ENCODE measurements at places on chromosomes 1 and 21.

DNA sequence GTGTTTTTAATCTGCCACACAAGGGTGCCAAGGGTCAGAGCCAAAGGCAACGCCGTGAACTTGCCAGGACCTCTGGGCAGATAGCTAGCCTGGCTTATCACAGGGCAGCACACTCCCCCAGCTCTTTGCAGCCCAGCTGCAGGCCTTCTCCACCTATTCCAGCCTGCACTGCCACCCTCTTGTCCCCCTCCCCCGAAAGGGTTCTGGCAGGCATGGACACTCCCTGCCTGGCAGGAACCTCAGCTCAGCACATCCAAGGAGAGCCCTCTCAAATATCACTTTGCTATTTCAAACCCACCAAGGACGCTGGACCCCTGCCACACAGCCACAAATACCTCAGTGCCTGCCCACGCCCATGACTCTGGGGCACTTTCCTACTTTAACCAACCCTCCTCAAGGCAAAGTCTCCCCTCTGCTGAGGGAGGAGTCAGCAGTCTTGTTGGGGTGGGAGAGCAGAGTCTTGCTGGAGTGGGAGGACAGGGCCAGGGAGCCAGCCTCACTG, 9.1 kb downstream of the SSBP3 start:
- no peak for DNase-seq

- DNase-seq, result no peak
Observed at GRCh38 chr1:238652346-238652968, 733.9 kb upstream of the CHRM3 start.

DNA sequence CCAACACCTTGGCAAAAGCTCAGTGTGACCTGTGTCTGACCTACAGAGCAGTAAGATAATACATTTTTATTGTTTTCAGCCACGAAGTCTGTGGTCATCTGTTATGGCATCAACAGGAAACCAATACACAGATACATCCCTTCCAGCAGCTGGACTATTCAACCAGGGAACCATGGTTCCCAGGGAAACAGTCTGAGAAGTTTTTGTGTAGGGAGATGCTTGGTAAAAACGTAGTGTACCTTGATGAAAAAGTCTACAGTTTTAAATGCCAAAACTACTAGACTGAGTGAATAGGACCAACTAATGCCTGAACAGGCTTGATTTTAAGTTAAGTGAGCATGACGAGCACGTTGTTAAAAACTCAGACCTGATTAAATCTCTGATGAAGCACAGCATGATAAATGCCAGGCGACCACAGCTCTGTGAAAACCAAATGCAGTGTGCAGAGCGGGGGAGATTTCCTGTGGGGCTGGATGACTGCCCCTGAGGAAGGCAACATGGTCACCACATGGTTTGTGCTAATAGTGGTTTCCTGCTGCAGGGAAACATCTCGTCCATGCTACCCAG, 228.9 kb downstream of the TNR start:
- DNase-seq, result peak; percentile 8

DNA sequence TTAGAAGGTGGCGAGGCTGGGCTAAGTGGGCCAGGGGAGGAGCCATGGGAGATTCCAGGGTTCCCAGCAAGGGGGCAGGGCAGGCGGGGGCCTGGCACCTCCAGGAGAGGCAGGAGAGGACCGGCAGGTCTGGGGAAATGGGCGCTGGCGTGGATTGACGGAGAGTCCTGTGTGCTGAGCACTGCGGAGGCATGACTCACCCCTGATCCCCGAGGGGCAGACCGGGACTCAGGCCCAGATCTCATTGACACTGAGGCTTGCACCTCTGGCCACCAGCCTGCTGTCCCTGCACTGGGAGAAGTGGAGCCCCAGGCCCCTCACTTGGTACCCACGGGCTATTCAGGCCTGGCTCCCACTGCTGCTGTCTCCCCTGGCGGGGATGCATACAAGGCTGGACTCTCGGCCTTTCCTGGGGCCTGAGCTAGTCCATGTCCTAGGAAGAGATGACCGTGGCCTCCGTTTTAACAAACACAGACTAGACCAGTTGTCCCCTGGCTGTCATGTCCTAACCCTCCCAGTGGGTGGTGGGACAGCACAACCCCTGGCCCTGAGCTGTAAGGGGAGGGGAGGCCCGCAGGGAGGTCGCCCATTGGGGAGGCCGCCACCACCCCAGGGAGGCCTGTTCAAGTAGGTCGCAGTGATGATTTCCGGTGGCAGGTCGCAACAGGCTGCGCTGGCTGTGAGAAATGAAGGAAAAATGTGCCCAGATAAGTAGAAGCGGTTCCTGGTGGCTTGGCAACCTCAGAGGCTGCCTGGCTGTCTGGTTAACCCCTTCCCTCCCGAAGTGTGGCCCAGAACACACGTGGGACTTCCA, 39.7 kb downstream of the RIPK4 start:
- DNase-seq, result no peak

DNA sequence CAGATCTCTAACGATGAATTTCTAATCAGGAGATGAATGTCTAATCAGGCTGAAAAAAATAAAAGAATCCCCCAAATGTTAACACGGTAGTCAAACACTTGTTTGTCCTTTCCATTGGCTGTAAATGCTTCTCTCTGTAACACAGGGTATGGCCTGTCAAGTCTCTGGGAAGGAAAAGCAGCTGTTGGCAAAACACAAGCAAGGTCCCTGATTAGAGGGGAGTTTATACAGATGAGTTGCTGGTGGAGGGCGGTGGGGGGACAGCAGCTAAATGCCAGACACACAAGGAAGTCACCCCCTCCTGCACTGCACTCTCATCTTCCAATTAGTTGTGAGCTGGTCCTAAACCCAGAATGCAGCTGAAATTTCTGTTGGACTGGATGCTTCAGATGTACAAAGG, 51.0 kb downstream of the PGBD5 start:
- DNase-seq, result no peak

DNA sequence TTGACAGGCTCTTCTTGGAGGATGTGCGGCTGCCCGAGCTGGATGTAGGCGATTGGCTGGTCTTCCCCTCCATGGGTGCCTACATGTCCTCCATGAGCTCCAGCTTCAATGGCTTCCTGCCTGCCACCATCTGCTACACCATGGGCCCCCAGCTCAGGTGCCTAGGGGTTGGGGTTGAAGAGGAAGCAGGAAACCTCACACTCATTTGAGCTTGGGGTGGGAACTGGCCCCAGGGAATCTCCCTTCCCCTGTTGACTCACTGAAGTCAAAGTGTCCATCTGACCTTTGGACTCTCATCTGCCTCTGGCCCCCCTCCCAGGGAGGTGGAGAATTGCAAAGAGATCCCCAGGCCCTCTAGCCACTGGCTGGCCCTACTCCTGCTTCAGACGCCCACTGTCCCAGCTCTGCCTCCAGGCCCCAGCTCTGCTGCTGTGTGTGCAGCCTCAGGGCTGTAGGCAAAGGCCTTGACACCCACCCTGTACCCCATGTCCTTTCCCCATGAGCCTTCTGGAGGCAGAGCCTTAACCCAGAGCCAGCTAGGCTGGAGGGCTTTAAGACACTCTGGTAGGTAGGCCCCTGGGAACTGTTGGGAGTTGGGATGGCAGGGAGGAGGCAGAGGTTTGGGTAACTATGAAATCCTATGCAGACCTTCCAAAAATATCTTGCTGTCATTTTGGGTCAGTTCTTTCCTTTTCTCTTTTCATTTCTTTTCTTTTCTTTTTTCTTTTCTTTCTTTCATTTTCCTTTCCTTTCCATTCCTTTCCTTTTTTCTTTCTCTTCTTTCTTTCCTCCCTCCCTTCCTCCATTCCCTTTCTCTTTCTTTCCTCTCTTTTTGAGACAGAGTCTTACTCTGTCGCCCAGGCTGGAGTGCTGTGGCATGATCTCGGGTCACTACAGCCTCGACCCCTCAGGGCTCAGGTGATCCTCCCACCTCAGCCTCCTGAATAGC, 66.9 kb upstream of the TINAGL1 start:
- no peak for DNase-seq

Data from stimulated activated CD4-positive, alpha-beta T cell treated with anti-CD3 and anti-CD28 coated beads, Interleukin-1b, Interleukin-23, amount 100 ng/mL, for 48 hours (primary cell).